Activated effector memory CD4-positive, alpha-beta T cell treated with anti-CD3 and anti-CD28 coated beads, Interleukin-2, amount 50 U/mL, for 16 hours (primary cell): ENCODE measurements at places on chromosomes 1 and 21.

- DNase-seq = no peak
Measured at GRCh38 chr1:221045842-221046831, 166.9 kb downstream of the HLX start.

- no peak for DNase-seq
Measured at GRCh38 chr21:29366532-29366931, 67.8 kb downstream of the BACH1 start.

GRCh38 chr1:43241413-43241836 is 28.4 kb upstream of the TMEM125 start:
- DNase-seq = no peak

DNA sequence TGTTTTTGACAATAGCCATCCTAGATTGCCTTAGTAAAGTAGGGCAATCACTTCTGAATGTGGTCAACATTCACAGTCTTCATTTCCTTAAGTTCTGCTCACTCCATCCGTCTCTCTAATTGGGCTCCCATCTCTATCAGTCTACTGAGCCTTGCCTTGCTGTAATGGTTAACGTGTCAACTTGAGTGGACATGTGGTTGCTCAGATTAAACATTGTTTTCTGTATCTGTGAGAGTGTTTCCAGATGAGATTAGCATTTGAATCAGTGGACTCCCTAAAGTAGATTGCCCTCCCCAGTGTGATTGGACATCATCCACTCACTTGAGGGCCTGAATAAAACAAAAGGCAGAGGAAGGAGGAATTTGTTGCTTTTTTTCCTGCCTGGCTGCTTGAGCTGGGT is 26.4 kb downstream of the C1orf216 start:
- no peak for DNase-seq

DNA sequence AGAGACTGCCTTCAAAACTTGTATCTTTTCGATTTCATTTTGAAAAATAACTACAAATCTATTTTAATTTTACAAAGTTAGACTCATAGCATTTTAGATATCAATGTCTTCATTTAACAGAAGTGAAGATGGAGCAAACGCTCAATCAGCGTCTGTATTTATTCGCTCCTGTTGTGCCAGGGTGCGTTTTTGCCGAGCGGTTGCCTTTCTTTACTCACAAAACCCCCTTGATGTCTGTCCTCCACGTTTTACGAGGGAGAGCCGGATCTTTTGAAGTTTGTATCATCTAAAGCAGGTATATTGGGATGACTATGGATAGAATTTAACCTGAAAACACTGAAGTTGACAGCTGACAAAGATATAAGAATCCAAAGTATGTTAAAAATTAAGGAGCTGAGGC is 44.6 kb downstream of the MRPL39 start:
- no peak for DNase-seq

GRCh38 chr1:215482079-215482478 is 85.0 kb upstream of the KCTD3 start:
- DNase-seq = no peak

GRCh38 chr21:44930543-44930981 is 9.3 kb upstream of the SLX9 start:
- DNase-seq = peak; percentile 87

DNA sequence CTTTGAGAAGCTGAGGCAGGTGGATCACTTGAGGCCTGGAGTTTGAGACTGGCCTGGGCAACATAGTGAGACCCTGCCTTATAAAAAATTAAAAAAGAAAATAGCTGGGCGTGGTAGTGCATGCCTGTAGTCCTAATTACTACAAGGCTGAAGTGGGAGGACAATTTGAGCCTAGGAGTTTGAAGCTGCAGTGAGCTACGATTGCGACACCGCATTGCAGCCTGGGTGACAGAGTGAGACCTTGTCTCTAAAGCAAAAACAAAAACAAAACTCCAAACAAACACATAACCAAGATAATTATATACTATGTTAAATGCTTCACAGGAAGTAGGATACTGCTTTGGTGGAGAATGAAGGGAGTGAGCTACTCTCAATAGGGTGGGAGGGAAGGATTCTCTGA is 5.4 kb upstream of the PAFAH2 start:
- DNase-seq = no peak

DNA sequence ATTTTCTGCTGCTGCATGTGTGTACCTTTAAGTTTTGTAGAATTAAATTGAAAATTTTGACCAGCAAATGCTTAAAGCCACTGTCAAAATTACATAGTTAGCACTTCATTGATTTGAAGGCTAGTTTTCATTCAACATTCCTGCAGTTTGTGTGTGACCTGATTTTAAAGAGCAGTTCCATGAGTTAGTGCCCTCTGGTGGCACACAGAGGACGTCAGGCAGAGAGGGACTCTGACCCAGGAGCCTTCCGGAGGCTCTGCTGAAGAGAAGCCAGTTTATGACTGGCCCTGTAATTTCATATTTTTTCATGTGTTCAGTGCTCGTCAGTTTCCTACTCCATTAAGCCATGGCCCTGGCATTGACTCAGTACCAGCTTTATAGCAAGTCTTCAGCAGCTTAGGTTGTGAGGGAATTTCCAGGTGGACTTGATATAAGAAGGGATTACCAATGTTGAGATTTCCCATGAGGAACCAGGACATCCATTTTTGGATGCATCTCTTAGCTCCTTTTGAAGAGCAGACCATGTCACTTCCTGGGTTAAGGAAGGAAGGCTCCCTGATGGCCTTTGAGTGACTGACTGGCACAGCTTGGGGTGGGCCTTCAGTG is 104.7 kb downstream of the CAMTA1 start:
- DNase-seq = peak; percentile 72

DNA sequence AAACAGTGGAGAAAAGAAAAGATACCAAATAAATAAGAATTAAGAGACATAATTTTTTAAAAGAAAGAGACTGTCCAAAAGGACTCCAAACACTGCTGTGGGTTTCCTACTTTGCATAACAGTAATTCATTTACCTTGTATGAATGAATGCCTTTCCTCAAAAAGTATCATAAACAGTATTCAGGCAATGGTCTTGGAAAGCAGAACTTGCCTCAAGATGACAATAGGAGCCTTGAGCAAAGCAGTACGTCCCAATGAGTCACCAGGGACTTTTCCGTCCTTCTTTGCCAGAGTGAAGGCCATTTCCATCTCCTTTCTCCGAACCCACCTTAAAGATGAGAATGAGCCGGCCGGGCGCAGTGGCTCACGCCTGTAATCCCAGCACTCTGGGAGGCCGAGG is 186.4 kb downstream of the ZBTB18 start:
- no peak for DNase-seq

DNA sequence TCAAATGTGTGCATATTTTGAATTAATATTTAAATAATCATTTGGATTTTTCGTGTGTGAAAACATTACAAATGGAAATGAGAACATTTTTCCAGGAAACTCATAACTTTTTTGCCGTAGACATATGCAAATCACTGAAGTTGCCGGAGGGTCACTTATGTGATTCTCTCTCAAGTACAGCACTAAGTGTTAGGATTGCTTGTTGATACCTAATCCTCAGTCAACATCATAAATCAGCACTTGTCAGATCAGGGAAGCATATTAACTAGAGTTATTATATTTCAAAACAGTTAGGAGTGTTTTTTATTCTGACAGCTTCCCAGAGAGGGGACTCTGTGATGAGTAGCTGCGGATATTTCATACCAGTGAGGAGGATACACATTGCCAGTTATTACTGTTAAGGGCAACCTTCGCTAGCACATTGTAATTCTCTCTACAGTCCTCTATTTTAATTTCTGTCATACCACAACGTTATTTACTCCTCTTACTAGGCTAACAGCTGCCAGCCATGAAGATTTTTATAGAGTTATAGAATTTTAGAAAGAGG is 41.5 kb downstream of the NCAM2 start:
- no peak for DNase-seq

GRCh38 chr21:28798798-28799197 is 193.9 kb downstream of the LTN1 start:
- no peak for DNase-seq

GRCh38 chr21:44940116-44940631 is 345 bp downstream of the SLX9 start:
- no peak for DNase-seq

GRCh38 chr1:46466477-46467182 is 23.0 kb upstream of the DMBX1 start:
- DNase-seq = no peak

DNA sequence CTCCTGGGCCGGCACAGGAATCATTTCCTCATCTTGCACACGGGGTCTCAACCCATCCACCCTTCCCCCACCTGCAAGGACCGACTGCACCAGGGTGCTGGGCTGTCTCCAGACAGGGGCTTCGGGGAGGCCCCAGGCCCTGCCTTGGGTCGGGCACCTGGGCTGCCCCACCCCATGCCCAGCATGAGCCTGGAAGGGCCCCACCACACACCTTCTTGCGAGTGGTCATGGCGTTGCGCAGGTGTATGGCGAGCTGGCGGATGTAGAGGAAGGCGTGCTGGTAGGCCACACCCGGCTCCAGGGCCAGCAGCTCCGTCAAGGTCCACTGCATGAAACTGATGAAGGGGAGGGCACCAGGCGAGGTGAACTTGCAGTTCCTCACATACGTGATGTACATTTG is 6.9 kb downstream of the NOC2L start:
- no peak for DNase-seq

- no peak for DNase-seq
Measured at GRCh38 chr1:178944729-178945128, 73.9 kb upstream of the ANGPTL1 start.

DNA sequence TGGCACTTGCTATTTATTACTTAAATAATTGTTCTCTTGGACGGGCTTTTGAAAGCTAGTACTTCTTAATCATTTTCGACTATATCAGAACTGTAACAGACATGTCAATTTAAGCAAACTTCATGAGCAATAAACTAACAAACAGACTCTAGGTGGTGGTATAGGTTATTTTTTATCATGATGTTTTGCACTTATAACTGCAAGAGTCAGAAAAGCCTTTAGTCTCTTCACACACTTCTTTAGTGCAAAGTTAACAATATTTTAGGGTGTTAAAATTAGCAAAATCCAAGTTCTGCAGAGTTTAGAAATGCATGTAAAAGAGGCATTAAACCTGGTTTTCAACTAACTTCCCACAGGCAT is 2.2 kb downstream of the NRIP1 start:
- no peak for DNase-seq

DNA sequence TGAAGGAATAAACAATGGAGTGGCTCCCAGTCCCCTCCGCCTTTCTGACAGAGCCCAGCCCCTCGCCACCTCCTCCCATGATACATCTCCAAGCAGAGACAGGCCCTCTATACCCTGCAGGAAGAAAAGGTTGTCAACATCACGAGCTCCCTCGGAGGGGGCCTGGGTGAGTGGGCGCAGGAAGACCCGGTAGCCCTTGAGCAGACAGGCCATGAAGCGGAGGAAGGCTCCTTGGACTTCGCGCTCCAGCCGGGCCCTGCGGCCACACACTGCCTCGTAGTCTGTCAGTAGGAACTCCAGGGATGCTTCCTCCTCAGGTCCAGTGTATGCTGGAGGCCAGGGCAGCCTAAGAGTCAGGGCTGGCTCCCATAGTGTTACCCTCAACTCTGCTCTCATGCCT is 7.0 kb downstream of the DENND4B start:
- no peak for DNase-seq

DNA sequence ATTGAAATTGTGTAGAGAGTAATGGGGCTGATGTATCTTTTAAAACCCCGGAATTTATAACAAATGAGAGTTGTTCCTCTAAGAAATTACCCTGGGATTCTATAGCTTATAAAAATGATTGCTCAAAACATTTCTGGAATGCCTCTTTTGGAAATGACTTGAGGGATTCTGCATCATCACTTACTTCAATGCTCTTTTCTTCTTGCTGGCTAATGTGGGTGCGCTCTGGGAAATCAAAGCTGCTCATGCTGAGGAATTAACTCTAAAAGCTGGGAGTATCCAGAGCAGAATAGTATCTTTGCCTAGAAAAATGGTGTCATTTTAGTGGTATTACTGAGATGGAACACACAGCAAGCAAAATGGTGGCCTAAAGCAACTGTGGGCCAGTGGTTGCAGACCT is 23.0 kb upstream of the TBX15 start:
- DNase-seq = no peak

DNA sequence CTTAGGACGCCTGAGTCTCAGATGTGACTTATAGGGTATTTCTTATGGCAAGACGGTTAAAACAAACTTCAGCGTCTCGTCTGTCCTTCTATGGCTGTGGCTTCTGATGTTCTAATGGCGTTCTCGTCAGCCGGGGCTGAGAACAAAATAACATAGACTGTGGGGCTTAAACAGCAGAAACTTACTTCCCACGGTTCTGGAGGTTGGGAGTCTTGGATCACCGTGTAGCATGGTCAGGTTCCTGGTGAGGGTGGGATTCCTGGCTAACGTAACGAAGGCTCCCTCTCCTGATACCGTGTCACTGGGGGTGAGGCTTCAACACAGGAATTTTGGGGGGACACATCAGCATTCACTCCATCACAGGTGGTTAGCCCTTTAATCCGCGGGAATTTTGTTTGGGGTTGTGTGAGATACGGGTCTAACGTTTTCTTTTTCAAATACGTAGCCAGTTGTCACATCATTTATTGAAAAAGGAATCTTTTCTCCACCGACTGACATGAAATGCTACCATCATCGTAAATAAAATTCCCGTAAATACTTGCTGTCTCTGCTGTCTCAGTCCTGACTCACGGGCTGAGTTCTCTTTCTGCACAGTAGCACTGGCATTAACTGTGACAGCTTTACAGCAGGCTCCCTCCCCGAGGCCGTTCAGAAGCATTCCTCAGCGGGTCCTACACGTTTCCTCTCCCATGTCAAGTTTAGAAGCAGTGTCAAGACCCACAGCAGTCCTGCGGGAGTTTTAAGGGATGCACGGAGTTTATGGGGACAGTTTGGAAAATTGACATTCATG is 8.1 kb upstream of the POFUT2 start:
- peak; percentile 27 for DNase-seq

DNA sequence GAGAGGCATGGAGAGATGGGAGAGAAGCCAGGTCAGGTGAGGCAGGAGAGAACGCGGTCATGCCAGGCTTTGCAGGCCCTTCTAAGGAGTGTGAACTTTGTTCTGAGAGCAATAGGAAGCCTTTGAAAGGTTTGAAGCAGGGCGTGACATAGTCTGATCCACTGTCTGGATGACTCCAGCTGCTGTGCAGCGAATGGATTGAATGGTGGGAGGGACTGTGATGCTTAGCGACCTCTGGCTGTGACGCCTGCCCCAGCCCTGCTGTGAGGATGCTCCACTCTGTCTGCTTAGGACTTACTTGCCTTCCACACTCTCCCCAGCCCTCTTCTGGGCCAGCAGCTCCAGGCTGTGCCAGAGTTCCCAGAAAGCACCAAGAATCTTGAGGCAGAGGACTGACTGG is 41.8 kb upstream of the POU3F1 start:
- no peak for DNase-seq

- peak; percentile 85 for DNase-seq
Measured at GRCh38 chr21:33362044-33362555, 37.3 kb downstream of the IFNAR1 start.

GRCh38 chr21:36135391-36136102 is 668 bp downstream of the CBR3 start:
- peak; percentile 85 for DNase-seq

GRCh38 chr1:15308135-15308534 is 61.1 kb downstream of the FHAD1 start:
- DNase-seq = no peak

DNA sequence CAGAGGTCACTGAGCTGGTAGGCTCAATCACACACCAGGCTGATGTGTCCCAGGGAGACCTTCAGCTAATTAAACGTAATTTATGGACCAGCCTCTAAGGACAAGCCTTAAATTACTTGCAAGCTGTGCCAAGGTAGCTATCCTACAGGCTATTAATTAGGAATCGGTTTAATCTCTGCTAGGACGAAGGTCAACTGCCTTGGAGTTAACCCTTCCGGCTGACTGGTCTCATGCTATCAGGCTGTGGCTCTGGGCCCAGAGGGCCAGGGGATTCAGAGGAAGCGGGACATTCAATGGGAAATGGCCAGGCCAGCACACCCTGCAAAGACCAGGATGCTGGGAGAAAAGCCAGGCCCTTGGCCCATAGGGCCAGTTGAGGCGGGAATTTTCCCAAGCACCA is 19.0 kb downstream of the DHRS3 start:
- no peak for DNase-seq
